NCI-H1436 treated with DMSO at 0.1 percent for 48 hours (cell line): ENCODE measurements at places on chromosomes 16 and 17.

DNA sequence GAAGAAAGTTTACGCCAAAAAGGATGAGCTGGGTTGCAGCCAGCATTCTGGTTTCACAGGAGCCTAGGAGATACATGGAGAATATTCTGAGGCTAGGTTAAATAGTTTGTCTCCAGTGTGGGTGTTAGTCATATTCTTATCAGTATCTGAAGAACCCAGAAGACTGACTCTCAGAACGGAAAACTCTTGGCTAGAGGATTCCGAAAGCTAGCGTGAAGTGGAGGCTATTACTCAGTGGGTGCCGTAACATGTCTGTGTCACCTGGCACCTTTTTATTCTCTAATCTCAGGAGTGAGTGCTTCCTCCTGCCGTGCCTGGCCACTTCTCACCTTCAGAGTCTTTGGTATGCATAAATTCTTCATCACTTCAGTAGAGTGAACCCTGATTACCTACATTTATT is 199.5 kb downstream of the WWOX start:
- DNase-seq, result no peak

- DNase-seq, result no peak
These were observed 2.0 kb downstream of the SIAH1 start for GRCh38 chr16:48383009-48383876.

- no peak for DNase-seq
These were observed 162.5 kb downstream of the MAF start for GRCh38 chr16:79437764-79438751.

DNA sequence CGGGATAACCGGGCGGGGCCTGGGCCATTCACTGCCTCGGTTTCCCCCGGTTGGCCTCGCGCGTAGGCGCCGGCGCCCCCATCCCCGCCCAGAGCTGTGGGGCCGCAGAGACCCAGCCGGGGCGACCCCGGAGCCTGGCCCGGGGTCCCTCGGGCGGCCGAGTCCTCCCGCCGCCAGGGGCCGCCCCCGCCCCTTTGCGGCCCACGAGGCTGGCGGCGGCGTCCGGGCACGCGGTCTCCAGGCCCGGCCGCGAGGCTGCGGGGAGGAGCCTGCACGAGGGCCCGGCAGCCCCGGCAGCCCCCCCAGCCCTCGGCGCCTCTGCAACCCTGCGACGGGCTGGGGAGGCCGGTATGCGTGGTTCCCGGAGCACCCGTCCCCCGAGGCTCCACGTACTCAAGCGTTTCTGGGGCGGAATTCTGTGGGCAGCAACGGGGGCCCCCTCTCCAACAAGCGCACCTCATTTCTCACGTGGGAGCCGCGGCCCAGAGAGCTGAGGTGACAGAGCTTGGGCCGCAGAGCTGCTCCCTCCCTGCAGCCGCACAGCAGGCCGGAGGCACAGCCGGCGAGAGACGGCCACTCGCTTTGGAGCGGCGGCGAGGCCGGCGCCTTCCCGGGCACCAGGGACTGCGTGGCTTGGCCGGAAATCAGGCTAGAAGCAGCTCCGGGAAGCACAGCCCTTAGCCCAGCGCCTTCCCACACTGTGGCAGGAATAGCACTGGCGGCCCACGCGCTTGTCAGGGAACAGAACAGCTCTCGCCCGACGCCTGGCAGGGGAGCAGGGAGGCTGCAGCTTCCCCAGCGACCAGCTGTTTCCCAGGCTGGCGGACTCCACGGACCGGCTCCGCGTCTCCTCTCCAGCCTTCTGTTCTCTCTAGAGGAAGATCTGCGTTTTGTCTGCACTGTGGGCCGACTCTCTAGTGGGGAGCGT is 867 bp upstream of the LIMD2 start:
- DNase-seq, result no peak

DNA sequence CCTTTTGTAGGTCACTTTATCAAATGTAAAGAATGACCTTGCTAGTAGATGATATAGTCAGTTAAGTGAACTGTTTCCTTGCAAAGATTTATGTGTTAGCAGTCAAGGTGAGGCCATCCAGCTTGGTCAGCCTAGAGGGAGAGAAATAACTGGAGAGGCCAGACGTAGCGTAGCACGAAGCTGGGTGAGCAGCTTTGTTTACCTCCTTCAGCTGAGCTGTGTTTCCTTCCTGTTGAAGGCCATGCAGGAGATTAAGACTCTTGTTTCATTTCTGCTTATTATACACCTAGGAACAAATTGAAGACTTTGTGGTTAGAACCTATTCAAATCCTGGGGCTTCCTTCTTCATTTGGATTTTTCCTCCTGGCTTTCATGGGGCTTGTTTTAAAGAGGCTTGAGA is 267.1 kb downstream of the PHKB start:
- DNase-seq, result no peak

DNA sequence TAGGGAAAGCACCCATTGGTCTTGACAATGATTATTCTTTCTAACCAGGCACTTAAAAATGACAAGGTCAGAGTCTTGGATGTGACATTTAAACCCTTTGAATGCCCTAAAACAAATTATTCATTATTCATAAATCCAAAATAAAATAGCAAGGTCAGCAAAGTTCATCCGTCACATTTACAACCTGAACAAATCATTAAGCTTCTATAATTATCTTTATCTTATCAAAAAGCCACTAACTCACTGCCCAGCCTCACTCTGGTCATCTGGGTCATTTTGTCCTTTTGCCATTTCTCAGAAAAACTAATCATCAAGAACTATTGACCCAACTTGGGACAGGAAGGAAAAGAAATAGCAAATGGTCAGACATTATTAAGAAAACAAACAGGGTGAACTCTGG is 507.3 kb upstream of the CDH8 start:
- DNase-seq, result no peak

DNA sequence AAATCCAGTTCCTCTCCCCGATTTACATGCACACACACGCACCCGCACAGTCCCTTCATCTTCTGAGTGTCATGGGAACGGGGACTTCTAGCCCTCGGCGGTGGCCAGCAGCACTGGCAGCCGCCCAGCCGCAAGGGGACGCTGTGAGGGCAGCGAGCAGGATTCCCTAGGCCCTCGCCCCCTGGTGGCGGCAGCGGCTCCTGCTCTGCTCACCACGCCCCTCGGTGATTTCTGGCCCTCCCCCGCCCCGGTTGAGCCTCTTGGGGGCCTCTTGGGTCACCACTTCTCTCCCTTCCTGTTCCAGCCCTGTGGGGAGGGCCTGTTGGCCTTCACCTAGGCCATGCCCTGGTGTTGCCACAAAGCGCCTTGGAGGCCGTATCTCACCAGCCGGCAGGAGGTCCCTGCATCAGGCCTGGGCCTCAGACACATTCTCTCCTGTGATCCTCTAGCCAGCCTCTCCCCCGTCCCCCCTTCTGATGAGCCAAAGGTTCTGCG is 75.2 kb upstream of the KSR1 start:
- peak; percentile 8 for DNase-seq

GRCh38 chr16:17972460-17972943 is 364.0 kb downstream of the NPIPA8 start:
- DNase-seq, result no peak

GRCh38 chr17:76686538-76687297 is 24.0 kb downstream of the MXRA7 start:
- DNase-seq, result no peak

DNA sequence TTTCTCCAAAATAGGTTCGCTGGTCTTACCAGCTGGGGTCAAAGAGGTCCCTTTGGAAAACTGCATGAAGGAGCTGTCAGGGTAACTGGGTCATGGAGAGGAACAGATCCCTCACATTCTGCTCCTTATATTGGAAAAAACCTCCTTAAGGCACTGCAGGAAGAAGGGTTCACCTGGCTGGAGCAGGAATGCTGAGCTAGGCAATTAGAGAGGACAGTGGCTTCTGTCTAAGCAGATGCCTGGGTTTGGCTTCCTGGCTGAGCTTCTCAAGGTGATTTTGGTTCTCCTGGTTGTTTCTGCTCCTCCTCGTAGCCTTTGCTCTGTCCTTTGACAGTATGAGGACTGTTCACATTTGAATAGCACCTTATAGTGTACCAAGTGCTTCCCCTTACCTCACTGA is 19.6 kb downstream of the ITGB3 start:
- DNase-seq, result no peak

DNA sequence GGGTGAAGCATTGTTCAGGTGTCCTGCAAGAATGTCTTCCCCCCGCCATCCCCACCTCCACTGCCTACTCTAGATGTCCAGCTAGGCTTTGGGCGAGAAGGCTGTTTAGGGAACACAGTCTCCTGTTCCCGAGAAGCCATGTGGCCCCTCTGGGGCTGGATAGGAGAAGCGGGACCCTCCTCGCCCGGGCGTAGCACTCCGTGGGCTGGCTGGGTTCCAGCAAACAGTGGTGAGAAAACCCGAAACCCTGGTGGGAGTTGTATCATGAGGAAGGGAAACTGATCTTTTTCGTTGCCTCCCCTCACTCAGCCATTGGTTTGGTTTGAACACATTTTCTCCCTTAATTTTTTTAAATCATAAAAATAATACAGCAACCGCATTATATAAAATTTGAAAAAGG is 56.6 kb downstream of the IRF8 start:
- no peak for DNase-seq

- no peak for DNase-seq
These were observed 24.5 kb downstream of the CLUH start for GRCh38 chr17:2687074-2687418.

DNA sequence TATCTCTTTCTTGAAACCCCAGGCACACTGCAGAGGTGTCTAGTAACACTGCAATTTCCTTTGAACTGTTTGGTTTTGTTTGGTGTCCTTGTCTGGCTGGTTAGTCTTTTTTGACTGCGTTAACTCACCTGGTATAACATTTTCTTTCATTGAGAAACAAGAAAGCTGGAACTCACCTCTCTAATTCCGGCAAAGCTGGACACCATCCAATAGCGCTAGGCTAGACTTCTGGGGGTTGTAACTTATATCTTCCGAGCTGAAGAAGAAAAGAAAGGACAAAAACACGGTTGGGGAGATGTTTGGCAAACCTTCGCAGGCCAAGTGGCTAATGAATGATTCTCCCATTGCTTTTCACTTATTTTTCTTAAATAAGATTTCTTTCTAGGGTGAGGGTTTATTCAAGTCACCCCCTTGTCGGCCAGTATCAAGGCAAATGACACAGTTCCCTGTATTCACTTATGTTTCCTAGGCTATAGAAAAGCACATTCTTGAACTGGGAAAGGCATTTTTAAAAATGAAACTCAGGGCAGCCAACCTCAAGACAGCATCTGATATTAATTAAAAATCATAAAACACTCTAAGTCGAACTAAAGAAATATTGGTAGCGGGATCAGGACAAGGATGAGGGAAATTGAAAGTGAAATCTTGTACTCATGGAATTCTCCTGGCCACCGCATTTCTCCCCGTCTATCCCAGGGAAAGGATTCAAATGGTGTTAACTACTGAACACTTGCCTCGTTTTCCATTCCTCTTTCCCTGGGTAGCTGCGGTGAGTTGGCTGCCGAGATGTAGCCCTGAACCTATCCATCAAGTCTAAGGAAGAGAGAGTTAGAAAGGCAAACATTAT is 95.9 kb upstream of the ZFHX3 start:
- no peak for DNase-seq

DNA sequence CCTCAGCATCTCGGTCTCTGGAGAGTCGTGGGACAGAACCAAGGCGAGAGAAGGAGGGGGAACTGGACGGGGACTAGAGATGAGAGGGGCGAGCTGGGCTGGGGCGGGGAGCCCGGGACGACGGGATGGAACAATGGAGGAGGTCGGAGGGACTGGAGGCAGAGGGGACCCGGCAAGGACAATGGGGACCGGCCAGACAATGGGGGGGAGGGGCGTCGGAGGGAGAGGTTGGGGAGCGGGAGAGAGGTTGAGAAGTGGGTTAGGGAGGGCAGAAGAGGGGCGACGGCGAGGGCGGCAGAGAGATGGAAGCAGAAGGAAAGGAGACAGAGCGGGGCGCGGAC is 719 bp downstream of the NGFR start:
- no peak for DNase-seq

DNA sequence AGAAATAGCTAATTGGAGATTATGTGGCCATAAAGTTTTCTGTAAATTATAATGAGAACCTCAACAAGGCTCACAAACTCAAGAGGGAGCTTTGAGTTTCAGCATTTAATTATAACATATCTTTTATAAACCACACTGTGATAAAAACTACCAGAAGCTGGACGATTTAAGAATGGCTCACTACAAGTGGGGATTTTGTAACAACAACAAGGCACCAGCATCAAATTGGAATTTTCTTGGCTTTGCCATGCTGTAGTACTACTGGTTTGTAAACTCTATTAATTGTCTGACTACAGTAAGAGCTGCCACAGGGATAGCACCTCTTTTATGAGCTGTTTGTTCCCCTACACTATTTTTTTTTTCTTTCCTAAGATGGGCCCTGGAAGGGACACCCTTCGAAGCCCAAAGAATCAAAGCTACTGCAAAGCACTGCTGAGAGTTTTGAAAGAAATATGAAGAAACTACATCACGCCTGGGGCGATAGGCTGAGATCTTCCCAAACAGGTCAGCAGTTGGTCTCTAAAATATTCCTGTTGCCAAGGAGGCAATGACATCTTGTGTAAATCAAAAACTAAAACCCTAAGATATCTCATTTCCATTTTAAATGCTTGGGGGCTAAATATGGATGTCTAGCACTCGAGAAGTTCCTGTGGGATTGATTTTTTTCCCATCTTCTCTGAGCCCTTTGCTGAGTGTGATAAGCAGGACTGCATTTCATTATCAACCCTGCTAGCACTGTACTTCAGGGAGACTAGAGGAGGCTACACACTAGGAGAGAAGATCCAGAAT is 40.9 kb downstream of the SKAP1 start:
- no peak for DNase-seq

DNA sequence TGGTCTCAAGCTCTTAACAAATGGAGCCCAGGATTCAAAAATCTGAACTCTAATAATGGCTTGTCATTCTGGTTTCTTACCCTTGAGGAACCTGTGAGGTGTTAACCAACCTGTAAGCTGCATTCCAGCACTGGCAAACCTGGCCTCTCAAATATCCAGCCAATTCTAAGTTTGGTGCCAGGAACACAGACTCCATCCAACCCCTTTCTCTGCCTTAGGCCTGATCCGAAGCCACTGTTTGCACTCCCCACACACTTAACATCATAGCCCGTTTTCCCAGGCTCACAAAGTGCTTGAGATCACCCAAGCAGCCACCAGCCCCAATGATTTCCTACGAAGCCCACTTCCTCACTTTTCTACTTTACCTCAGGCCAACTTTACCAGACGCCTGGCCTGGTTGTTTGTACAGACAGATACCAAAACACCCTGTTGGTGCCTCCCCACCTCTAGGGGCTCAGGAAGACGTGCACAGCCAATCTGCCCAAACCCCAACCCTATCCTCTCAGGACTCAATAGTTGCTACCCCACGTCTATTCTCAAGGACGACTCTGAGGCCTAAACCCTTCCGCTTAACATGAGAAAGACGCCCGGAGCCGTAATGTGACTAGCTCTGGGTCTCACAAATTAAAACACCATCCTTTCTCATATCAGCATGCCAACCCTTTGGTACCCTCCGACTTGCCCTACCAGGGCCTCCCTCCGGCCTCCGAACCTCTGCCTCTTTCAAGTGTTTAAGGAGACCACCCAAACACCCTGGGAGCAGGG is 3.2 kb upstream of the PER1 start:
- no peak for DNase-seq

GRCh38 chr17:7873051-7873450 is 15.2 kb downstream of the CYB5D1 start:
- no peak for DNase-seq
